ENCODE measurements at places on chromosomes 4 and X. TPM values are rescaled to one million over a fixed set of nuclear protein-coding genes. Genes with fewer than 3 reads are reported as not detected.

DNA sequence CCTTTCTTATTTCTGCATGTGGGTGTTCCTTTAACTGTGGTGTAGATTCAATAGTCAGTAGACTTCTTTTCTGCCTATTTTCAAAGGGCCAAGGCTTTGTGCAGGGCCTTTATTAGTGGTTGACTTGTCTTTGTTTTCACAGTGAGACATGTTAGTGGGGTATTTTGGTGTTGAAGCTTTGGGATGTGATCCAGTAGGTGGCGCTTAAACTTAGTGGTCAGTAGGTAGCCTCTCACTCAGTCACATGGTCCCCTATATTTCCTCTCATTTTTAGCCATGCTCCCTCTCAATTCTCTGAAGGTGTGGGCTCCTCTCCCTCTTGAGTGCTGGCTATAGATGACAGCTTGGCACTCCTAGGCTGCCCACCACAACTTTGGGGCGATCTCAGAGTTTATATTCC lies 23.4 kb upstream of the SLC10A7 start:
- no peak for DNase-seq

The EXOC1L gene
- not detected for total RNA-seq

DNA sequence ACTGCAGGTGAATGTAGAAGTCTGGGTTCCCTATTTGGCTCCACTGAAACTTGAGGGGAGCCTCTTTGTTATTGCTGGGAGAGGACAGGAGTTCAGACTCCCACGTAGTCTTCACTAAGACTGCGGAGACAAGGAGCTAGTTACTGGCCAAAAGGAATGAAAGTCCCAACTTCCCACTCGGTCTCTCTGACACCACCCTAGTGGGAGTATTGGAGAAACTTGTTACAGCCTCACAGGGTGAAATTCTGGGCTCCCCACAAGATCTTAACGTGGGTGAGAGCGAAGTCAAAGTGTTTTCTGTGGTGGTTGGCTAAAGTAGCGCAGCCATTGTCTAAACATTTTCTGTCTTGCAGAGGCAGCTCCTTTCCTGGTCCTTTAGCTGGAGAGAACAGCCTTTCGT lies 13.5 kb downstream of the MYOZ2 start:
- no peak for DNase-seq

The GAGE1 gene
- total RNA-seq: not detected

GRCh38 chr4:14767142-14767541 lies 235.1 kb upstream of the CPEB2 start:
- no peak for DNase-seq

DNA sequence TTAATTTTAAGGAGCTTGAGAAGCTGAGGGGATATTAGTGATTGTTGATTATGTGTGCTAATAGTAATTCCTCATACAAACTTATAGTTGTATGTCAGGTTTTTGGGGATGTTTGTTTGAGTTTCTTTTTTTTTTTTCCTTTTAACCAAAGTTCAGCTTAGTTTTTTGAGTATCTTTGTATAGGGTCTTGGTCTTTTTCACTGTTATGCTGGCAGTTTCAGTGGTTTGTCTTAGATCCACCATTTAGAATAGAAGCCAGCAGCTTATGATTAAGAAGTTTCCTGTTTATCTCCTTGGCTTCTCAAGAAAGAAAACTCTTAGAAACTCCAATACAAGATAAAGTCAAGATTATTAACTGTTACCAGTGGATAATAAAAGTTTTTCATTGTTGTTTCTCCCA lies 16.1 kb downstream of the CPEB2 start:
- DNase-seq: no peak

- no peak for DNase-seq
Observed at GRCh38 chr4:98838977-98839618, 89.8 kb downstream of the EIF4E start.

GRCh38 chr4:27020603-27021002 lies 160.0 kb downstream of the STIM2 start:
- DNase-seq: no peak

The DUX4 gene
- total RNA-seq: not detected

GRCh38 chrX:105267167-105267566 lies 46.7 kb upstream of the TEX13A start:
- DNase-seq: no peak

DNA sequence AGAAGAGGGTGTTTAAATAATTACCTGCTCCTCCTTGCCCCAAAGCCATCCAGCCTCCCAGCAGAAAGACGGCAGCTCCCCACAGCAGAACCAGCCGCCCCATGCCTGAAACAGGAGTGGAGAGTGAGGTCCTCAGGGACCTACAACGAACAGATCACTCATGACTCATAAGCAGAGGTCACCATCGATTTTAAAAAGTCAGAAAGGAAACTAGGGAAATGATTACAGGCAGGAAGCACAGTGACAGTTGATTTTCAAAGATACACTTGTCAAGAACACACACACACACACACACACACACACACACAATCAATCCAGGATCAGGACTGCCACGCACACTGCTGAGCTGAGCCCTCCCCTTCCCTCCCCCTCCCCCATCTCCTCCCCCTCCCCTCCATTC lies at the start of gene CRLF2:
Gene CRLF2 (minus strand): TSS at position 118 of the 400 bp plus-strand sequence. CDS start 15 bp downstream, at position 103.
- DNase-seq: no peak

DNA sequence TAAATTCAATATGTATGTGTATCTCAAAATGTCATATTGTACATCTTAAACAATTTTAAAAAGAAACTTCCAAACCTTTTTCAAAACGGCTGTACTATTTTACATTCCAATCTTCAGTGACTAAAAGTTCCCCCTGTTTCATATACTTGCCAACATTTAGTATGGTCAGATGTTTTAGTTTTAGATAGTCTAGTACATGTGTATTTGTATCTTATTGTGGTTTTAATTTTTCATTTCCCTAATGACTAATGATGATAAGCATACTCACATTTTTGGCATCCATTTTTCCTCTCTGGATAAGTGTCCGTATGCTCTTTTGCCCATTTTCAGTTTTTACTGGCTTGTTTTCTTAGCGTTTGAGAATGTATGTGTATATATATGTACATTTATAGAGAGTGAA lies 212.2 kb upstream of the MAGEB18 start:
- DNase-seq: no peak

The FOXR2 gene
- not detected for total RNA-seq

GRCh38 chr4:102665527-102665926 lies 95.2 kb downstream of the MANBA start:
- peak; percentile 15 for DNase-seq

DNA sequence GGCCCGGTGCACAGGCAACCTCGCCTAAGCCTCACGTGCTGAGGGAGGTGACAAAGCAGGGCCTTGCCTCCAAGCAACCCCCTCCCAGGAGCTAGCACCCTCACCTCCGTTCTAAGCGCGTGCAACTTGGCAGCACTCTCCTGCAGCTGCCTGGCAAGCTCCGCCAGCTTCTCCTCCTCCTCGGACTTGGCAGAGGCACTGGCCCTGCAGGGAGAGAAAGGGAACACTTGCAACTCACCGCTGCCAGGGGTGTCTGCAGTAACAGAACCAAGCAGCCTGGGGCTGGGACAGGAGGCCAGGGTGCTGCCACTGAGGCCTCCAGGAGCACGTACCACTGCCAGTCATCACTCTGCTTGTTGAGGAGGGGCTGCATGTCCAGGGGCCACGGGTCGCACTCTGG lies 10.3 kb upstream of the TREX2 start:
- peak; percentile 71 for DNase-seq

DNA sequence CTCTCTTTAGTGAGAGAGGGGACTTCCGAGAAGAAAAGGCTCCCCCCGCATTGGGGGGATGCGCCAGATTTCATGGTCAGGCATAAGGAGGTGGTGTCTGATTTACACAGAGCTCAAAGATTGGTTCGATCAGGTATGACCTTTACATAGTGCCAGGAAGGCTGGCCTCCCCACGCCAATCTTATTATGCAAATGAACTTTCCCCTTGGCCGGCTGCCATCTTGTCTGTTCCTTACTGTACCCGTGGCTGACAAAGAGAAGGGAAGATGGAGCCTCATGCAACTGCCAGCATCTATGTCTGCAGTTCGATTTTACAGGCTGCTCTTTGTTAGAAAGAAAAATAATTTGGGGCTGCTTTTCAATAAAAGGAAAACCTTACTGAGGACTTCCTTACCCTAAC lies 197.2 kb downstream of the GPM6A start:
- DNase-seq: no peak

DNA sequence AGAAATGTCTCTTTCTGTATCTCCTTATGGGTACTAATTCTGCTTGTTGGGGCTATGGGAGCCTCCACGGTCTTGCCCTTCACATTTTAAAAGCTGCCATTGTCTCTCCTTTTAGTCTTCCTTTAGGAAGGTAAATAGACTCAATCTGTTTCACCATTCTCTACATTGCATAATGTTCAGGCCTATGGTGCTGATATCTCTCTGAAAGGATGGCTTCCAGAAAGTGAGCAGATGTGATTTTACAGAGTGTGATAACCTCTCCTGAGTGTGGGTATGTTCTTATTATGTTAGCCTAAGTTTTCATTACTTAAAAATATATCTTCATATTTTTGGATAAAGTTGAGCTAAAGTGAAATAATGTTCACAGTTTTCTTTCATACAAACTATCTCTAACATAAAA lies 254.0 kb upstream of the PITX2 start:
- DNase-seq: no peak

- no peak for DNase-seq
Observed at GRCh38 chr4:108473163-108473720, 147.1 kb upstream of the RPL34 start.

DNA sequence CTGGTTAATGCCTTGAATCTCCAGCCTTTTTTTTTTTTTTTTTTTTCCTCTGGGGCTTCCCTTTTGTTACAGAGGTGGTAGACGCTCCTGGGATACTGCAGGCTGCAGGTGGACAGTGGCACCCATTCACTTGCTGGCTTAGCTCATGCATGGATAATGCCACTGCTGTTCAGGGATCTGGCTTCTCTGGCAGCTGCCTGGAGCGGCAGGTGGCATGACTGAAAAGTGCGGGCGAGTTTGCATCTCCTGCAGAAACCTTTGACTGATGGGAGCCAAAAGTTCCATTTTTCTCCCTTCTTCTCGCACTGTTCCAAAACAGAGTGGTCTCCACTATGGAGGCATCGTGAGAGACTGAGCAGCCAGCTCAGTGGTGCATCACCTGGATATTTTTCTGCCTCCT lies 5.9 kb upstream of the STIM2 start:
- DNase-seq: peak; percentile 45

- no peak for DNase-seq
Observed at GRCh38 chr4:82136161-82136801, 237.5 kb downstream of the HNRNPD start.

DNA sequence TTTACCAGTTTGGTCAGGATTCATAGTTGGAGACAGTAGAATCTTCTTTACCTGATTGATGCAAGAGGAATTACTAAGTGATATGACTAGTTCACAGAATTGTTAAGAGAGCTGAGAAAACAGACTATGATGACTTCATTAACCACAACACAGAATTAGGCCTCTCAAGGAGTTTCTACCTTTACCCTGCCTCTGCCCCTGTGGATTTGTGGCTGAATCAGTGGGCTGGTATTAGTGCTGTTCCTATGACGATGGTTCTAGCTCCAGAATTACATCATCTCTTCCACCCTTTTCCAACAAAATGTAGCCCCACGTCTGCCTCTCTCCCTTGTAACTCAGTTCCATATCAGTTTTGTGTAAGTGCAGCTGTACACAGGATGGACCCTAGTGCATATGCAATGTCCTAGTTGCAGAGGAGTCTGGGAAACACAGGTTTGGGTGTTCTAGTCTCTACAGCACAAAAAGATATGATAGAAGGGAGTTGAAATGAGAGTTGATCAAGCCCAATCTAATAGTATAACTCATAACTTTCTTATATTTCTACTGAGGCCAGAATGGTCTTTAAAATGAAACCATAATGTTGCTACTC lies 99.3 kb downstream of the ANXA5 start:
- no peak for DNase-seq

DNA sequence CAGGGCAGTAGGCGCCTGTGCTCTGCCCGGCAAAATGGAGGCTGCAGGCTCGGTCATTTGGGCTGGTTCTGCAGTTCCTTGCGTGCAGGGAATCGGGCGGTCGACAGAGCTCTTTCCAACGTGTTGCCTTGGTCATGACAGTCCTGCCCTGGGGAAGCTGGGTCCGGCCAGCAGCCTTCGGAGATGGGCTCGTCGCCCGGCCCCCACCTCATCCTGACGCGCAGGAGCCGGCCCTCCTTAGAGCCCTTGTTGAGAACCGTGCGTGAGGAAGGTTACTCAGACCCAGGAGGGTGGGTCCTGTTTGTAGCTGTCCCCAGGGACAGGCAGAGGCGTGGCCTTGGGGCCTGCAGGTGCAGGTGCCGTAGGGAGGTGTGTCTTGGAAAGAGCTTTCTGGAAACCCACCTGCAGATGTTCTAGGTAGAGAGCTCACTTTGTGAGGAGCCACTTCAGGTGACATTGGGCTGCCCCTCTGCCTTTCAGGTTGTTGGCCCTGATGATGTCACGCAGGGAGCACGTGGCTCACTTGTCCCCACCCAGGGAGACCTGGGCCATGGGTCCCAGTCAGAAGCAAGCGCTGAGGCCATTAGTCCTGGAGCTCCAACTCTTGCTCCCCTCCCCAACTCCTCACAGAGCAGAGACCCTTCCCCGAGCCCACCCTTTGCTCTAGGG lies 15.2 kb upstream of the HGFAC start:
- DNase-seq: no peak

The GPR143 gene
- total RNA-seq: not detected

The FRMPD3 gene
- total RNA-seq: 0.41 TPM

GRCh38 chr4:113975578-113975977 lies 3.9 kb downstream of the ARSJ start:
- no peak for DNase-seq

DNA sequence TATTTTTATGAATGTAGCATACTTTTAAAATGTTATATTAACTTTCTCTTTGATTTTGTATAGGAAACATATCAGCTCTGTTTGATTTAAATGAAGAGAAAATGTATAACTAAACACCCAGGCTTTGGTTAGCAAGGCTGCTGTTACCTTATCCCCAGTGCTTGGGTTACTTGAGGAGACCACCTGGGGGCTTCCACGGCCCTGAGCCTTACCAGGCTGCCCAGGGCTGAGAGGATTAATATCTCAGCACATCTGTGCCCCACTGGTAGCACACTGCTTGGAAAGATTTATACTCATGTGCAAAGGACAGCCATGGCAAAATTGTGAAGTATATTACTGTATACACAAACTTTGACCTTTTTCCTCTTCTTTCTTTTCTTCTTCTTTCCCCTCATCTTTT lies 752.9 kb downstream of the RAPGEF2 start:
- DNase-seq: no peak

The SPRY1 gene
- total RNA-seq: 105 TPM

GRCh38 chr4:143658336-143658735 lies 42.1 kb downstream of the FREM3 start:
- no peak for DNase-seq

The PNMA5 gene
- not detected for total RNA-seq

GRCh38 chrX:105700331-105700730 lies 122.0 kb upstream of the NRK start:
- DNase-seq: no peak
